ENCODE measurements at places on chromosomes 12 and 14.

DNA sequence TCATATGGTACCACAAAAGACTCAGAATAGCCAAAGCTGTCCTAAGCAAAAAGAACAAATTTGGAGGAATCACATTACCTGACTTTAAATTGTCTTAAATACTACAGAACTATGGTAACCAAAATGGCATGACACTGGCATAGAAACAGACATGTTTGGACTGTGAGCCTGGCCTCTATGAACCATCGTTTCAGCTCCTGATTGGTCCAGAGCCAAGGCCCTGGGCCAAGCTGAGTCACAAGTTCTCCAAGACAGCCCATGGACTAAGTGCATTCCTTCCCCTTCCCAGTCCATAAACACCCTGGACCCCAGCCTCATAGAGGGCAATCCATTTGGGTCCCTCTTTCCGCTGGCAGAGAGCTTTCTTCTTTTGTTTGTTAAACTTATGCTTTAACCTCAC is 12.1 kb upstream of the PRR4 start:
- DNase-seq = no peak

GRCh38 chr12:89863493-89863938 is 154.9 kb upstream of the ATP2B1 start:
- DNase-seq = no peak

GRCh38 chr12:100908501-100908900 is 113.9 kb downstream of the ANO4 start:
- peak; percentile 18 for DNase-seq

GRCh38 chr14:83300476-83301064 is 1766.9 kb upstream of the SEL1L start:
- no peak for DNase-seq

- no peak for DNase-seq
Measured at GRCh38 chr12:120649442-120650232, 9.2 kb downstream of the CABP1 start.

GRCh38 chr12:75818863-75819262 is 212.7 kb downstream of the PHLDA1 start:
- no peak for DNase-seq

GRCh38 chr14:68082698-68083291 is 263.2 kb downstream of the RAD51B start:
- DNase-seq = no peak

DNA sequence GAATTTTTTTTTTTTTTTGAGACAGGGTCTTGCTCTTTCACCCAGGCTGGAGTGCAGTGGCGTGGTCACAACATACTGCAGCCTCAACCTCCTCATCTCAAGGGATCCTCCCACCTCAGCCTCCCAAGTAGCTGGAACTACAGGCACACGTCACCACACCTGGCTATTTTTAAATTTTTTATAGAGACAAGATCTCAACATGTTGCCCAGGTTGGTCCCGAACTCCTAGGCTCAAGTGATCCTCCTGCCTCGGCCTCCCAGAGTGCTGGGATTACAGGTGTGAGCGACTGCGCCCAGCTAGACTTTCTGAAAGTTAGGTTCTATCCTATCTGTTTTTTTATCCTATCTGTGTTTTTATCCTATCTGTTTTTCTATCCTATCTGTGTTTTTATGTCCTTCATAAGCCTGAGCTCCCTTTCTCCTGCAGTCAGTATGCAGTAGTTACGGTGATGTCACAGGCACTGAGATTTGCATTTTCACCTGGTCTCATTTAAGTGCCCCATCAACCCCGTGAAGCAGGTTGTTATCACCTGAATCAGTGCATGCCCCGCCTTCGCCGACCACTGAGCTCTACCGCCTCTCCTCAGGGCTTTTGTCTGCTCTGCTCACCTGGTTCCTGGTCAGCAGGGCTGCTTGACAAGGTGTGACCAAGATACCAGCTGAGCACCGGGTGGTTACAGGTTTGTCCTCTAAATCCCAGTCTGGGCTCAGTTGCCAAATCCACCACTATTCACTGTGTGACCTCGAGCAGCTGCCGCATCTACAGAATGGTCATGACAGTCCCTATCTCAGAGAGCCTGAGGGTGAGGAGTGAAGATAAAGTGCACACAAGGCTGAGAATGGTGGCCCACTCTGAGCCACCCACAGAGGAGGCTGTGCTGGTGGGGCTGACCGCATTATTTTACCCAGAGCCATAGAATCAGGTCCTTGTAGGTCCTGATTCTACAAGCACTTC is 33.1 kb downstream of the SYNDIG1L start:
- DNase-seq = no peak

- no peak for DNase-seq
Measured at GRCh38 chr14:98769326-98769725, 502.7 kb downstream of the BCL11B start.

DNA sequence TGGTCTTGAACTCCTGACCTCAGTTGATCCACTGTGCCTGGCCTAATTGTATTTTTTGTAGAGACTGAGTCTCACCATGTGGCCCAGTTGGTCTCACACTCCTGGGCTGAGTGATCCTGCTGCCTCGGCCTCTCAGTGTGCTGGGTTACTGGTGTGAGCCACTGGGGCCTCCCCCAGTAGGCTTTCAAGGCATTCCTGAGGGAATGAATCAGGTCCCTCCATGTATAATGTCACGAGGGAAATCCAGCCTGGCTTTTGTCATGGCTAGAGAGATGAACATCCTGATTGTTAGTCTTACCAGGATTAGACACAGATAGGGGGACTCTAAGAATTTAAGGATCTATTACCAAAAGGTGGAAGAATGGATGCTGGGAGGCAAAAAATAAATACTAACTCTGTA is 51.9 kb downstream of the CPSF2 start:
- no peak for DNase-seq

GRCh38 chr12:100984796-100985195 is 190.2 kb downstream of the ANO4 start:
- no peak for DNase-seq

- DNase-seq = no peak
Measured at GRCh38 chr14:103569408-103569807, 6.6 kb downstream of the COA8 start.

GRCh38 chr12:50344775-50345174 is 51.6 kb downstream of the FAM186A start:
- DNase-seq = no peak

DNA sequence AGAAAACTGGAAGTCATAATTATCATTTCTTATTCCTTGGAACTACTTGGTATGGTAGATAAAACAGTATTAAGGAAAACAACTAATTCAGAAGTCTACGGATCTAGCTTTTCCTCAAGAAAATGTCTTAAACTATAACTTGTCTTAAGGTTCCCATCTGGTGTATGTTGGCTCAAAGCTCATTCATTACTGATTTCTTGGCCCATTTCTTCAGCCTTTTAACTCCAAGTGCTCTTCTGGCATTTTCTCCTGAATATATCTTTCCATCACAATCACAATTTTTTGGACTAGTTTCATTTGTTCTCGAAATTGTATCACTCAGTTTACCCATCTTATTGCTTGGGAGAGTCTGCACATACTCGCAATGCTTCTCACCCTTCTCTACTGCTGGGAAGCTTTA is 150.1 kb downstream of the C12orf50 start:
- DNase-seq = no peak

GRCh38 chr12:46499901-46500300 is 127.3 kb upstream of the SLC38A2 start:
- DNase-seq = no peak

- DNase-seq = no peak
Measured at GRCh38 chr12:121748218-121748570, 35.6 kb downstream of the TMEM120B start.

- DNase-seq = no peak
Measured at GRCh38 chr12:7110661-7111060, 1.6 kb upstream of the C1RL start.

DNA sequence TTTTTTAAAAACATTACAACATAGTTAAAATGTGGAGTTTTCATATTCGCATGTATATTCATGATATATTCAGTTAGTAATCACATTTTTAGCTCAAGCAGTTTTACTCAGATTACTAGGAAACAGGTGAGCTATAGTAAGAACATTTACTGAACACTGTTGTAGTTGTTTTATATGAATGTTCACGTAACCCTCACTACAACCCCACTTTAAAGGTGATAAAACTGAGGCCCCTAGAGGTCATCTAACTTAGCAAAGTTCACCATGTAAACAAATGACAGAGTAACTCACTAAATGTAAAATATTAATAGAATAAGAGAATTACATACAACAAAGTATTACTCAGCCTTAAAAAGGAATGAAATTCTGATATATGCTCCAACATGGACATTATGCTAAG is 26.0 kb downstream of the RPAP3 start:
- DNase-seq = no peak

GRCh38 chr12:115096588-115097397 is 412.8 kb upstream of the TBX3 start:
- no peak for DNase-seq

DNA sequence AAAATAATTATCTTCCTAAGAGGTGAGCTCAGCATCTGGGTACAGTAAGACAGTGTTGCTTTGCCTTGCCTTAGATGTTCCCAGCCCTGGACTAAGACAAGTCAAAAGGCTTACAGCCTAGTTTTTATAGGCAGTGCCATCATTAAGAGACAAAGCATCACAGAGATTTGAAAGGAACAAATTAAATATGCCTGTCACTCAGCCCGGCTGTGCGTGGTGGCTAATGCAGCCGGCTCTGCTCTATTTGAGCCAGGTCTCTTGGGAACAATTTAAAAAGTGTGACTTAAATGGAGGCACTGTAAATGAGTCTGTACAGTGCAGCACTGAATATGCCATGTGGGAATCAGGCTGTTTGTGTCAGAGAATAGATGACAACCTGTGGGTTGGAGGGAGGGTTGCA is 1687.4 kb upstream of the FLRT2 start:
- no peak for DNase-seq

DNA sequence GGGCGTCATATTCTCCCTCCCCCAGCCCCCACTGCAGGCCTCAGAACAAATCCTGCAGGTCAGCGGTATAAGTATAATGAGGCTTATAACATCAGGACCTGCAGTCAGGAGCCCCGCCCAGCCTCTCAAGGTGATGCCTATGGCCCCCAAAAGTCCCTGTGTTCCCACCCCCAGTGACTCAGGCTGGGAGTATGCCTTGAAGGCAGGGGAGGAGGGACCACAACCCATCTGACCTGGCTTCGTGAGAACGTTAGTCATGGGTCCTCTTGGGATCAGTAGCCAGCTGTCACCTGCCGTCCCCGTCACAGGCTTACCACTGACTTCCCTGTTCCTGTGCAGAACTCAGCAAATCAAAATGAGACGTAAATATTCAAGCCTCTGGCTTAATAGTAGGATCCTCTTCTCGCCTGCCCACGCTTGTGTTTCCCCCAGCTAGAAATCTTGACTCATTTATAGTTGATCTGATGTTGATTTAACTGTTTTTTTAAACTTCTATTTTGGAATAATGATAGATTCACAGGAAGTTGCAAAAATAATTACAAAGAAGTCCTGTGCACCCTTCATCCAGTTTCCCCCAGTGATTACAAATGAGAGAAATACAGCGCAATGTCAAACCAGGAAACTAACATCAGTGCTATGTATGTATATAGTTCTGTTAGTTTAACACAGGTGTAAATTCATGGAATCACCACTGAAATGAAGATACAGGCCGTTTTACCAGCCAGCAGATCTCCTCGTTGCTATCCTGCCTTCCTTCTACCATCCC is 107.5 kb downstream of the ADGRD1 start:
- DNase-seq = no peak

DNA sequence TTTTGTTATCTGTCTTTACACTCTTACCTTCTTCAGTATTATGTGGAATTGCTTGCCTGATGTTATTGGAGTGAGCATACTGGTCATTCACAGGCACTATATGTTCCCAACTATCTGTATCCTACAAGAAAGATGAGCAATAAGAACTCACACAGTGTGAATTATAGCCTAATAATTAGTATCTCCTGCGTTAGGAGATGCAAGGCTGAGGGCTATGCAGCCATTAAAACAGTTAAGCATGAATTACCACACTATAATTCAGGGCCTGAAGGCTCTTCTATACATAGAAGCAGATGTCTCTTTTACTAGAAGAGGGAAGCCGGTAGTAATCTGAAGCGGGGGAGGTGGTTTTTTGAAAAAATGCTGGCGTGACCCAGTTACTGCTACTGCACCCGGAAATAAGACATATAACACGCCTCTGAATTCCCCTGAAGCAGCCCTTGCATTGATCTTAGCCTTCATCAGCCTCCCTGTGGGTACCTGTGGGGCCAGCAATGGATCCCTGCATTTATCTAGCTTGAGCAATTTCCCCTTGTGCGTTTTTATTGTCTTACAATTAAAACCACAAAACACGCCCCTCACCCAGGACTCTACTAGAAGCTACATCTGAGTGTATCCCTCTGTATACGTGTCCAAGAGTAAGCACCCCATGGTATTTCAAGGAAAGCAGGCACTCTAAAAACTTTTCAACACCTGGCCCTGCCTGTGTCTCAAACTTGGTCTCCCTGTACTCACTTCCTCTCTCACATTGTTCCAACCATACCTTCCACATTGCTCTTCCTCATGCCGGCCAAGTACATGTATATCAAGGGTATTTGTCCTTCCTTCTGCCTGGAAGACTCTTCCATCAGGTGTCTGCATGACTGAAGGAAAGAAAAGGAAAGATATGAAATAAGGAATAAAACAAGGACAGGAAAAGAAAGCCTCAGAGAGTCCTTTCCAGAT is 210.9 kb upstream of the ARID2 start:
- DNase-seq = no peak

DNA sequence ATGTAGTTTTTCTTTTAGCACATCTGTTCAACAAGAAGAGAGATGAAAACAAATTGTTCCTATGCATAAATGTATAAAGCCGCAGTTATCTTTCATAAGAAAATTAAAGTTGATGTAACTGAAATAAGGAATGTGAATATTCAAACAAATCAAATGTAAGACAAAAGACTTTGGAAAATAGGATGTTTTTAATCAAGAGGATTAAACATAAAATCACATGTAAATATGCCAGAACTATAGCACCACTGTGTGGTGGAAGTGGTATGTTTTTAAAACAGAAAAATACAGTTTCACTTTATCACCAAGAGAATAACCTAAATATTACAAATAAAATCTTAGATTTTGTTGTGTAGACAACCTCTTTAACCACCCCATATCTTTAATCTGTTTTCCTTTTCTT is 40.4 kb downstream of the CAPS2 start:
- DNase-seq = no peak

DNA sequence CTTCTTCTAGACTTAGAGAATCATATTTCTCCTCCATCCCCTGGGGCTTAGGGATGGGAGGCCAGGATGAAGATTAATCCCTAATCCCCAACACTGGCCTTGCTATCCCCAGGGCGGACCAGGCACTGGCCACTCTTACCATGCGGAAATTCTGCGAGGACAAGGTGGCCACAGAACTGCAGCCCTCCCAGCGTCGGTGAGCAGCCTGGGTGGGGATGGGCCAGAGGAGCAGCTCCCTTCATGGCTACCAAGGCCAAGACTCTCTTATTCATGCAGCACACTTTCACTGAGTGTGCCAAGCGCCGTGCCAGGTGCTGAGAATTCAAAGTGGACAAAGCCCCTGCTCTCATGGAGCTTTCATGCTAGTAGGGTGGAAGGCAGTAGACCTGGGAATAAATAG is 7.0 kb downstream of the TNS2 start:
- no peak for DNase-seq
